ENCODE measurements at places on chromosomes 11 and 22.
A peak's percentile ranks its signal among the peaks of the same experiment; 100 is the strongest.

- DNase-seq = peak; percentile 60
- H3K27me3 ChIP-seq = no peaks in the 10 kb centered on the region
- no peaks in the 10 kb centered on the region for H3K36me3 ChIP-seq
- H3K4me1 ChIP-seq = peaks cover 6% of the 10 kb centered on the region
- H3K4me3 ChIP-seq = peak overlapping the region; percentile 76
Measured at GRCh38 chr22:50341977-50342650, 1.0 kb upstream of the PPP6R2 start.

- no peaks in the 10 kb centered on the region for H3K27me3 ChIP-seq
- no peak overlapping the region for H3K27ac ChIP-seq
- no peaks in the 10 kb centered on the region for H3K4me1 ChIP-seq
- no peak overlapping the region for H3K4me3 ChIP-seq
- DNase-seq = no peak
- peaks cover 32% of the 10 kb centered on the region for H3K36me3 ChIP-seq
Measured at GRCh38 chr11:78070621-78071020, 7.0 kb downstream of the THRSP start.

- no peaks in the 10 kb centered on the region for H3K36me3 ChIP-seq
- H3K27me3 ChIP-seq = no peaks in the 10 kb centered on the region
- DNase-seq = peak; percentile 99
- H3K4me1 ChIP-seq = peaks cover 70% of the 10 kb centered on the region
- no peak overlapping the region for H3K4me3 ChIP-seq
- H3K27ac ChIP-seq = peak overlapping the region; percentile 100
Measured at GRCh38 chr22:30206944-30207343, 39.6 kb downstream of the LIF start.

DNA sequence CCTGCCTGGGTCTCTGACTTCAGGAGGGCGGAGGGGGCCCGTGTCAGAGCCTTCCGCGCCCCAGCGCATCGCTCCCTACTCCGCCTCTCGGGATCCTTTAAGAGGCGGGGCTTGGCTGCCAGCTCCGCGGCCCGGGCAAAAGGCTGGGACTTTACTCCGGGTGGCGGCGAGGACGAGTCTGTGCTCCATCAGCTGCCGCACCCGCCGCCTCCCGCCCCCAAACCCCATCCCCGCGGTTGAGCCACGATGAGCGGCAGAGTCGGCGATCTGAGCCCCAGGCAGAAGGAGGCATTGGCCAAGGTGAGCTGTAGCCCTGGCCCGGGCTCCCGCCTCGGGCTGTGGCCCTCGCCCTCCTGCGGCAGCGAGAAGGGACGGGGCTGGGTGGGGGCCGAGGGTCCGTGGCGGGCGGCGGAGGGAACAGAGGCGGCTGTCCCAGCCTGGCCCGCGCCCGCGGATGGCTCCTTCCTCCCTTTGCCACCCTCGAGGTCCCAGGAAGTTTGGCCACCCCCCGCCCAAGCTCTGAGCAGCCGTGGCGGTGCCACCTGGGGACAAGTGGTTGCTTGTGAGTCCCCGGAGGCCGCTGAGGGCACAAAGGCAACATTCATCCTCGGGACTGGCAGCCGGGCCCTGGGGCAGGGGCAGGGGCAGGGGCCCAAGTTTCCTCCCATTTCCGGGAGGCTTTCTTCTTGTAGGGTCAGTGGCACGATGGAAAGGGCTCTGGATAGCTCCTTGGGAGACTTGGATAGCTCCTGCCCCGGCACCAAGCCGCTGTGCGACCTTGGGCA is at the start of gene SEC14L2:
Gene SEC14L2, plus strand, starts transcription at position 148 of the 785 bp plus-strand sequence. Its CDS starts 99 bp downstream, at position 247.
- no peak for DNase-seq
- H3K27me3 ChIP-seq = no peaks in the 10 kb centered on the region
- peak within 1 kb of the TSS; percentile 87 for H3K4me3 ChIP-seq
- H3K36me3 ChIP-seq = no peaks in the 10 kb centered on the region
- H3K27ac ChIP-seq = peak within 1 kb of the TSS; percentile 4
- peaks cover 29% of the 10 kb centered on the region for H3K4me1 ChIP-seq

DNA sequence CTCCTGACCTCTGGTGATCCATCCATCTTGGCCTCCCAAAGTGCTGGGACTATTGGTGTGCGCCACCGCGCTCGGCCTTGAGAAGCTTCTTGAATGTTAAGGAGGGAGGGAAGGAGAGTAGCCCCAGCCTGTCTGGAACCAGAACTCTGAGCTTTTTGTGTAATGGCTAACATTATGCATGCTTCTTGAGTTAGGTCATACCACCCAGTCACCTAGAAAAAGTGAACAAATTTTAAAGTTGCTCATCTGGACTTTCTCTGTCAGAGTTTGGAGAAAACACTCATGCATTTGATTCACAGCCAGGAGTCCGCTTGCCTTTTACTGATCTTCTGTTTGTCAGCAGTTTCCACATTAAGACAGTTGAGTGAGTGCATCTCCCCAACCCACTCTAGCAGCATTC is 82.1 kb downstream of the PPP6R3 start:
- peak; percentile 94 for DNase-seq
- peaks cover 25% of the 10 kb centered on the region for H3K4me1 ChIP-seq
- no peak overlapping the region for H3K4me3 ChIP-seq
- H3K27ac ChIP-seq = peak overlapping the region; percentile 75
- no peaks in the 10 kb centered on the region for H3K27me3 ChIP-seq
- H3K36me3 ChIP-seq = peaks cover 20% of the 10 kb centered on the region

Measured in astrocyte (in vitro differentiated cells and primary cell).